ENCODE measurements at places on chromosomes 12 and 14.

DNA sequence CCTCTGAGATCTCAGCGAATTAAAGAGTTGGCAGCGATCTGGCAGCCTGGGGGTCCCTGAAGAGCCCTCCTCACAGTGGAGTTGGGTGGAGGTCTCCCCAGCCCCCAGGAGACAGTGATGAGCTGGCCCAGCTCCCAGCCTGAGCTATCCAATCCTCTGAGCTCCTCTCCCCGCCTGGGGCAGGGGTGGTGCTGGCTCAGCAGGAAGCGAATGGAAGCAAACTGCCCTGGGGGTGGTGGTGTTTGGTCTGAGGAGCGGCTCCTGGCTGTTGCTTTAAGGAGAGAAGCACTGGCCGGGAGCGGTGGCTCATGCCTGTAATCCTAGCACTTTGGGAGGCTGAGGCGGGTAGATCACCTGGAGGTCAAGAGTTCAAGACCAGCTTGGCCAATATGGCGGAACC, 19.5 kb upstream of the MEG3 start:
- DNase-seq, result no peak

DNA sequence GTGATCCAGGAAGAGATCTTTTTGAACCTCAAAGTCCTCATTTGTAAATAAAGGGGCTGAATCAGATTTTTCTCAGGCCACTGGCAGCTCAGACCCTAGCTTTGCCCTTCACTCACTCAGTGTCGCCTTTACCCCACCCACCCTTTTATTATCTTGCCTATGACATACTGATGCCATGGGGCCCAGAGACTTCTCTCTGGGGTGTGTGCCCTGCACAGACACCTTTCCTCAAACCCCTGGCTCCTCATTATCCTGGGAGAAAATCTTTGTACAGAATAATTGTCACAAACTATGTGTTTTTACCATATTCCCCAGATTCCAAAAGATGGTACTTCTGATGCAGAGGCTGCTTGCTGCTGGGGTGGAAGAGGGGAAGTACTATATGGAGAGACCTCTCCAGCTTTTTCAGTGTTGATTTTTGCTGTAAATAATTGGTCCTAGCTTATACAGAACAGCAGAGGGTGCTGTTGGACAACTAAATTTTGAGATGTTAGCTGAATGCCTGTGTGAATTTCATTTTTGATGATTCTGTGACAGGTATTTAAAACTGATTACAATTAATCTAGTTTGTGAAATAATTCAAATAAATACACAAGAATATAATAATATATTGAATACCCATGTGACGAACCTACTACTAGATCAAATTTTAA, 53.9 kb upstream of the DCD start:
- DNase-seq, result peak; percentile 66

DNA sequence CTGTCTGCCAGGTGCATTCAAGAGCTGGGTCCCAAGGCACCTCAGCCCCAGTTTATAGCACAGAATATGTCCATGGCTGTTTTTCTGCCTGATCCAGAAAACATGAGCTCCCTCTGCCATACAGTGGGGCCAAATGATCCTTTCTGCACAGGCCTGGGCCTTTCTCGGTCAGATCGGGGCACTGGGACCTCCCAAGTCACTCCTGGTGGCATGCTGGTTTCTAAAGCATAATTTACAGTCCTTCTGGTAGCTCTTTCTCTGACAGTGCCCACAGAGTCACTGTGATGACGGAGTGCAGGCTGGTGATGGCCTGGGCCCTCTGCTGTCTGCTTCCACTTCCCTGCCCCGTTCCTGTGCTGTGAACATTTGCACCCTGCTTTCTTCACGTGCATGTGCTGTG, 99.2 kb downstream of the ADGRD1 start:
- DNase-seq, result no peak

- DNase-seq, result no peak
Observed at GRCh38 chr12:85833579-85833978, 2.6 kb downstream of the RASSF9 start.

- DNase-seq, result no peak
Observed at GRCh38 chr12:42809226-42809625, 219.7 kb upstream of the PRICKLE1 start.

- no peak for DNase-seq
Observed at GRCh38 chr14:21241218-21241819, 27.9 kb downstream of the HNRNPC start.

GRCh38 chr14:30573226-30573814, 14.4 kb downstream of the G2E3 start:
- no peak for DNase-seq

GRCh38 chr12:80580254-80580653, 127.2 kb upstream of the MYF6 start:
- no peak for DNase-seq

GRCh38 chr14:92153581-92153980, 31.8 kb downstream of the CPSF2 start:
- DNase-seq, result no peak

DNA sequence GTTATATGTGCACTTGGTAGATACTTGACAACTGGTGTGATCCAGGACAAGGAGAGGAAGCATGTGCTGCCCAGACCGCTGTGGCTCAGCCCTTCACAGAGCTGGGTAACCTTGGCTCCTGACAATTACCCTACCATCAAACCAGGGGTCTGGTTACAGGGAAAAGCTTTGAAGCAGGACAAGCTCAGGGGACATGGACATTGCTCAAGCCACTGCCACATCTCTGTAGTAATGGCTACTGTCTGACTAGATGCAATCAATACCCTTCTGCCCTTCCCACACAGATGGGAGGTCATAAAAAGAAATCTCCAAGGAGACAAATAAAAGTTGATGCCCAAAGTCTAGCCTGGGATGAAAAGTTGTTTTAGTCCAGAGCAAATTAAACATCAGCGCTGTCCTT, 577.4 kb downstream of the MED13L start:
- no peak for DNase-seq

DNA sequence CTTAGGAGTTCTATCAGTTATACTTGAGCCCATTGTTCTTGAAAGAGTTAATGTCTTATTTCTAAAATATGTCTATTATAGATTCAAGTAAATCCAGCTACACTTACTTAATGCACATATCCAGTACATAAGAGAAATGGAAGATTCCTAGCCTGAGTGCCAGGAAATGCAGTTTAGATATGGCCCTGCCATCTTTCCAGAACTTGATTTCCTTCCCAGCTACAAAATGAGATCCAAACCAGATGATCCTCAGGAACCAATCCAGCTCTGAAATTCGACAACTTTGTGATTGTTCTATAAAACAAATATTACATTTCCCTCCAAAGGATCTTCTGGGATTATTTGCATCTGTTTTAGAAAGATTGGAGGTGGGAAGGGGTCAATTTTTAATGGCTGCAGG, 317.3 kb upstream of the GARIN6 start:
- DNase-seq, result no peak

DNA sequence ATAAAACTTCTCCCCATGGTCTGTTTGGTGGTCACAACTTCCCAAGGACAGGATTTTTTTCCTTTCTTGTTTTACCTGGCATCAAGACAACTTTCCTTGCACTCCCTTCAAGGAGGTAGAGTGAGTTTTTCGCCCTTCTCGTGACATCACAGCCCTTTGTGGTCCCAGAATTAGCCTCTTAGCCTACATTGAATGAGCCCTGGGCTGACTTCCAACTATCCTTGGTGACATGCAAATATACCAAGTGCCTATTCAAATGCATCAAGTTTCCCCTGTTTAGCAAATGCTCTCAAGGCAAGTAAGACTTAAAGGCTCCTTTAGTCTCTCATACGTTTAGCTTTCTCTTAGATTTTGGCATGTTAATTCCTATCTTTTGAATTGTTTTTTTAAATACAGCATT, 36.6 kb downstream of the TC2N start:
- DNase-seq, result no peak

GRCh38 chr14:89660166-89660565, 243.1 kb upstream of the FOXN3 start:
- DNase-seq, result no peak

DNA sequence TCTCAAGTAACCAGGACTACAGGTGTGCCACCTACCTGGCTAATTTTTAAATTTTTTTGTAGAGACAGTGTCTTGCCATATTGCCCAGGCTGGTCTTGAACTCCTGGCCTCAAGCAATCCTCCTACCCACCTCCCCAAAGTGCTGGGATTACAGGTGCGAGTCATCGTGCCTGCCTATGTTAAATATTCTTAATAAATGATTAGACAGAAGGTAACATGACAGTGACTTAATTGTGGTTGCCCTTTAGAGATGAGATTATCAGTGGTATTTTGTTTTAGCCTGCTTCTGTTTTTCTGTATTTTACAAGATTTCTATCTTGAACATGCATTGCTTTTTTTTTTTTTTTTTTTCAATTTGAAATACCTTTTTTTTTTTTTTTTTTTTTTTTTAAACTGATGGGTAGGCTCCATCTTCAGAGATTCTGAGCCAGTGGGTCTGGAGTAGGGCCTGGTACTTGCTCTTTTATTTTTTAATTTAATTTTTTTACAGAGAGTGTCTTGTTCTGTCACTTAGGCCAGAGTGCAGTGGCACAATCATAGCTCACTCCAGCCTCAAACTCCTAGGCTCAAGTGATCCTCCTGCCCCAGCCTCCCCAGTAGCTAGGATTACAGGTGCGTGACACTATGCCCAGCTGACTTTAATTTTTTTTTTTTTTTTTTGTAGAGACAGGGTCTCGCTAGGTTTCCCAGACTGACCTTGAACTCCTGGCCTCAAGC, 88.4 kb downstream of the BORCS5 start:
- no peak for DNase-seq

GRCh38 chr12:107847430-107847829, 72.9 kb downstream of the ASCL4 start:
- DNase-seq, result no peak

GRCh38 chr12:6554168-6555017, 1.4 kb downstream of the IFFO1 start:
- peak; percentile 85 for DNase-seq

GRCh38 chr12:71872972-71873371, 33.4 kb downstream of the TBC1D15 start:
- DNase-seq, result no peak

DNA sequence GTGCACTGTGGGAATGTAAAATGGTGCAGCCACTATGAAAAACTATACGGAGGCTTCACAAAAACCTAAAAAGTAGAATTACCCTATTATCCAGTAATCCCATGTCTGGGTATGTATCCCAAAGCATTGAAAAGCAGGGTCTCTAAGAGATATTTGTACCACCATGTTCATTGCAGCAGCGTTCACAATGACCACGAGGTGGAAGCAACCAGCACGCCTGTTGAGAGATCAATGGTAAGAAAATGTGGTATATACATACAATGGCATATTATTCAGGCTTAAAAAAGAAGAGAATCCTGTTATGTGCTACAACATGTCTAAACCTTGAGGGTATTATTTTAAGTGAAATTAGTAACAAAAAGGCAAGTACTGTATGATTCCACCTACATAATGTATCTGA, 910 bp upstream of the NOPCHAP1 start:
- no peak for DNase-seq

DNA sequence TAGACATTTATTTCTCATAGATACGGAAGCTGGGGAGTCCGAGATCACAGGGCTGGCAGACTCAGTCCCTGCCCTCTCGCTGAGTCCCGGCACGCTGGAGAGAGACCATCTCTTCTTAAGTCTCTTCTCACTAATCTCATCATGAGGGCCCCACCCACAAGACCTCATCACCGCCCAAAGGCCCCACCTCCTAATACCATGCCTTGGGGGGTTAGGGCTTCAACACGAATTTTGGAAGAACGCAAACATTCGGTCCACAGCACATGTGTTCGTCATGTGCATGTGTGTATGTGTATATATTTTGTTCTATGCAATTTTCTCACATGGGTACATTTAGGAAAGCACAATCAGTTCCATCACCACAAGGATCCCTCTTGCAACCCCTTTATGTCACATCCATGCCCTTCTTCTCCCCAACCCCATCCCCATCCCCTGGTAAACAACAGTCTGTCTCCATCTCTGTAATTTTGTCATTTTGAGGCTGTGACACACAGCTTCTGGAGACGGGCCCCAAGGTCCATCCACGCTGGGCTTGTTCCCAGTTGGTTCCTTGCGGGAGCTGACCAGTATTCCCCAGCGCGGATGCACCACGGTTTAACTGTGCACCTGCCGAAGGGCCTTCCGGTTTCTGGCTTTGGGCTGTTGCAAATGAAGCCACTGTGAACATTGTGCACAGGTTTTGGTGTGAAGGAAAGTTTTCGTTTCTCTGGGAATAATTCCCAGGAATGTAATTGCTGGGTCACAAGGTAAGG, 317.5 kb upstream of the DIO3 start:
- no peak for DNase-seq

GRCh38 chr14:92704821-92705220, 43.6 kb downstream of the LGMN start:
- DNase-seq, result no peak

DNA sequence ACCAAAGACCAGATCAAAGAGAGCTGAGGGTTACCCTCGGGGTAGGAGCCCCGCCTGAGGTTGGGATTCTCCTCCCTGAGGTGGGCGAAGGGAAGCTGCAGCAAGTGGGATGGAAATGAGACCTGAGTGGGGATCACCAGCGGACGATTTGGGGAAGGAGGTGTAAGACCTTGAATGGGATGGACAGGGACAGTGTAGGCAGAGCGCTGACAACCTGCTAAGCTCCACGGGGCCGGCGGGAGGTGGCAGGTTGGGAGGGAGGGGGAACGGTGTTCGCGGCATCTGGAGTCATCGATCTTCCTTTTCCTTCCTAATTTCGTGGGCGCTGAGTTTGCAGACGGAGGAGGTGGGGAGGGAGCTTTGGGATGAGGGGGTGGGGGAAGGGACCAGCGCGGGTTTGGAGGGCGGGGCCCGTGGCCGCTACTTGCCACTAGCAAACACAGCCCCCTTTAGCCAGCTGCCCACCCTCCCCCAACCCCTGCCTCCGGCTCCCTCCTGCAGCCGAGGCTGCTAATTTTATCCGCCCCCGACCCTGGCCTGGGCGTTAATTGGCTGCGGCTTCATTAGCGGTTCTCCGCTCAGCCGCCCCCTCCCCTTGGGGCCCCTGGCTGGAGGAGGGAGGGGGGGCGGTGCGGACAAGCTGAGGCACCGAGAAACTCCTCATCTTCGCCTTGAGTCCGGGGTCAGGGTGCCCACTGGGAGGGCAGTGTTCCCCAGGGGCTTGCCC, 2.8 kb upstream of the SHMT2 start:
- DNase-seq, result no peak

GRCh38 chr14:93959239-93960107, 16.9 kb downstream of the ASB2 start:
- DNase-seq, result peak; percentile 93

DNA sequence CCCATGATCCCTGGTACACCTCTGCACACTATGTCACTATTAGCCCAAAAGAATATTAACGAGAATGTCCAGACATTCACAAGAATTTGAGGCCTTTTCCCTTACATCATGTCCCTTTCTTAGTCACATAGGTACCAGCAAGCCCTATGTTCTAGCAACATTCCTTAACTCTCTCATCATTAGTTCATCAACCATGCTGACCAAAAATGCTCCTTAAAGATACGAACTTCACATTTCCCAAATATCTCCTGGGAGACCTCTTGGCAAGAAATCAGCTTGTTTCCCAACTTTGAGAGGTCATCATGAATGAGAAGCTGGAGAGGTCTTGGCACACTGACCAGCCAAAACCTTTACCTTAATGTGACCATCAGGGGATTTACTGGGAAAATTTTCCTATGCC, 4.6 kb downstream of the SALL2 start:
- no peak for DNase-seq

- no peak for DNase-seq
Observed at GRCh38 chr14:62329427-62329826, 567.2 kb downstream of the SNAPC1 start.

- no peak for DNase-seq
Observed at GRCh38 chr12:132494294-132495164, 4.6 kb downstream of the FBRSL1 start.
